A549 treated with dexamethasone at 1 μM for 4 hours (cell line): ENCODE measurements at places on chromosomes 16 and 17. TPM values are rescaled to one million over a fixed set of nuclear protein-coding genes. Genes with fewer than 3 reads are reported as not detected.

The KRT12 gene
- total RNA-seq: not detected in 5 replicates

The OR2C1 gene
- not detected in 5 replicates for total RNA-seq

The CSH1 gene
- total RNA-seq: not detected in 5 replicates

The MRPL58 gene
- total RNA-seq: 75.2 to 81.8 TPM (median 75.7 TPM) in 5 replicates

The TSPOAP1 gene
- 0.07 TPM in 1 of 5 replicates, not detected in the others for total RNA-seq

The SDR42E2 gene
- total RNA-seq: not detected in 5 replicates

The DPEP3 gene
- total RNA-seq: not detected in 5 replicates

The TLCD2 gene
- 1.5 to 2.8 TPM (median 2.2 TPM) in 5 replicates for total RNA-seq

The CRYM gene
- 1.3 to 2.2 TPM (median 2.1 TPM) in 5 replicates for total RNA-seq

The C17orf78 gene
- total RNA-seq: not detected in 5 replicates

The EMC8 gene
- 54.8 to 72.0 TPM (median 67.6 TPM) in 5 replicates for total RNA-seq

The LRRC75A gene
- total RNA-seq: 1.0 to 1.3 TPM (median 1.1 TPM) in 5 replicates

The SDR42E1 gene
- total RNA-seq: 1.0 to 1.6 TPM (median 1.5 TPM) in 5 replicates

The SGCA gene
- total RNA-seq: 0.54 to 2.3 TPM (median 1.2 TPM) in 5 replicates
